ENCODE measurements at places on chromosomes 11 and 22.

DNA sequence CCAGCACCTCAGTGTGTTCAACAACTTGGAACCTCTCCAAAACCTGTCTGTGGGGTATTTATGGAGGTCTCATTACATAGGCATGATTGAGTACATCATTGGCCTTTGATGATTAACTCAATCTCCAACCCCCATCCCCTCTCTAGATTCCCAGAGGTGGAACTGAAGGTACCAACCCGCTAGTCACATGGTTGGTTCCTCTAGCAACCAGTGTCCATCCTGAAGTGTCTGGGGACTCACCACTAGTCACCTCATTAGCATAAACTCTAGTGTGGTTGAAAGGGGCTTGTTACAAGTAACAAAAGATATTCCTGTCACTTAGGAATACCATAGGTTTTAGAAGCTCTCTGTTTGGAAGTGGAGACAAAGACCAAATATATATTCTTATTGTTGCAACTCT is 40.3 kb downstream of the SIK2 start:
- DNase-seq: no peak

- DNase-seq: no peak
Observed at GRCh38 chr11:122102426-122102825, 13.6 kb downstream of the BLID start.

DNA sequence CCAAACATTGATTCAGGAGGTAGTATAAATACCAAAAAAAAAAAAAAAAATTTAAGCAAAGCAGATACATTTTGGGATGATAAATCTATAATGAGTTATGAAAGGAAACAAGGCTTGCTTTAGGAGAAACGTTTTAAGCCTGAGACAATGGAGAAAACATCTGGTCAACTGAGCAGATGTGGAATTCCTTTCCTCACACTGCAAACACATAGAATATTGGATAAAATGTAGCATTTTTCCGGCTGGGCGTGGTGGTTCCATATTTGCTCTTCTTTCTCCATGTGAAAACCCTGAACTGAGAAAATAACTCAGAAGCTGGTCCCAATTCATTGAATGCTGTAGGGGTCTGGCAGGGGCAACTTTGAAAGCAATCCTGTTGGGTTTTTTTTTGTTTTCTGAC is 33.9 kb downstream of the ENDOD1 start:
- DNase-seq: no peak

GRCh38 chr11:128553662-128554362 is 33.5 kb downstream of the ETS1 start:
- DNase-seq: peak; percentile 75

GRCh38 chr11:20443596-20443995 is 56.1 kb downstream of the PRMT3 start:
- no peak for DNase-seq

- no peak for DNase-seq
Observed at GRCh38 chr11:39434466-39434865, 2025.0 kb downstream of the LRRC4C start.

DNA sequence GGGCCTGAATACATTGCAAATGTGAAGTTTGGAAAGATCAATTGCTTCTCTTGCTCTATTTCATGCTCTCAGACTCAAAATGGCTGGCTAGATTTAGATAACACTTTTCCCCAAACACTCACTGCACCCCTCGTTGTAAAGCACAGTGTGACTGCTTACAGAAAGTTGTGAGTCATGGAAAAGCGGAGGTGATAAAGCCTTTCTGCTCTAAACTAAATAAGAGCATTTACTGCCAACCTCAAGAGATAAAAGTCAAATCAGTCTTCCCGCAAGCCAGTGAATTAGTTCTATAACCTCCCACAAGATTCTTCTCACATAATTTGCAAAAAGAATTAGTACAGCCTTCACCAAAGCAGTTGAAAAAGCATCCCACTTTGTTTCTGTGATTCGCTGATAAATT is 168.7 kb downstream of the WT1 start:
- DNase-seq: no peak

DNA sequence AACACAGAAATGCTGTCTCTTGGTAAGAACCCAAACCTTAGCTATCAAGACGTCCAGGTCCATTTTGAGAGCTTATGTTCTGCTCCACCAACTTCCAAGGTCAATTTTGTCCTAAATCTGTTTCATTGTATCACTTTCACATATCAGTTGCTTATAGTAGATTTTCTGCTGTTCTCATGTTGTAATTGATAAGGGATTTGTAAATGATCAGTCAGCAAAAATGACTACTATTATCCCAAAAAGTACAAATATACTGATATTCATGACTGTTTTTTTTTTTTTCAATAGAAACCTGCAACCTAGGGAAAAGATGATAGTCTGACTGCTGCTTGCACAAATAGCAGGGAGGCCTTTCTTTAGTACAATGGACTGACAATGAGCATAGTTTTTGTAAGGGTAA is 128.1 kb downstream of the ARHGAP20 start:
- no peak for DNase-seq

DNA sequence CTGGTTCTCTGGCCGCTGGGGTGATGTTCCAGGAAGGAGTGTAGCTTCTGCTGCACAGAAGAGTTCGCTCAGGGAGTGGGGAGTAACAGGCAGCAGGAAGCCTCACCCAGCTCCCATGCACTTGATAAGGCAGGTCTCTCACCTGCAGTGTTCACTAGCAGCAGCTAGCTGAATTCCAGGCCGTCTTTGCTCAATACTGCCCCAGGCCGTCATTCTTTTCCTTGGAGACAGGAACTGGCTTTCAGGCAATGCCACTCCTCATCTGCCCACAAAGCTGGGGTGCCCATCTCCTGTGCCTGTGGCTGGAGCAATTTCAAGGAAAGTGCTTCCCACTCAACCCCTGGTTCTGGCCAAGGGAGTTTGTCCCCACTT is 66.1 kb downstream of the ARHGAP42 start:
- DNase-seq: no peak

DNA sequence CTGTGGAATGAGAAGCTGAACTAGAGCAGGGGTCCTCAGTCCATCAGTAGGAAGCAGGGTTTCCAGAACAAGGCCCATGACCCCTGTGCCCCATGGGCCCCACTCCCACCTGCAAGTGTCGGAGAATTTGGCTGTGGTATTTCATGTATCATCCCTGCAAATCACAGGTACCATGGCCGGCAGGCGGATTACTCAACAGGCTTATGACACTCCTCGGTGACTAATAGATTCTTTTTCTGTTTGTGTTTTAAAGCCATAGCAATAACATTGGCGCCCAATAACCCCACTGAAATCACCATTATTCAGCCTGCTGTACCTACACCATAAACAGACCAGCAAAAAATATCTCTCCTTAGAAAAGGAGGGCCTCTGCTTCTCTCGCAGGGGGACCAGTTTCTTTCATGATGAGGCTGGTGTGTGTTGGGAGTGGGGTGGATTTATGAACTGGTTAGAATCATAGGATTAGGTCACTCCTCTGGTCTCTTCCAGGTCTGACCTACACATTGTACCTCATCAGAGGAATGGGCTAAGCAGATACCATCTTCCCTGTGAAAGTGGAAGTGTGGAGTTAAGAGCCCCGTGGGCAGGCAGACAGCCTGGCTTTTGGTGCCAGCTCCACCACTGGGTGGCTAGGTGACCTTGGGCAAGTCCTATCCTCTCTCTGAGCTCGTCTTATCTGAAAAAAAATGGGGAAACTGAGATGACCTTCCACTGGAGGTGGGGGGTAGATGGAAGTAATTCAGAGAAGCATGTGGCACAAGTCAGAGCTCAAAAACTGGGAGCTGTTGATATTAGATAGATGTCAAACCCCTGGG is 60.2 kb upstream of the WNT11 start:
- no peak for DNase-seq

- no peak for DNase-seq
Observed at GRCh38 chr22:43534916-43535315, 123.1 kb downstream of the MPPED1 start.

- DNase-seq: no peak
Observed at GRCh38 chr11:130489716-130490115, 41.3 kb downstream of the ADAMTS15 start.

DNA sequence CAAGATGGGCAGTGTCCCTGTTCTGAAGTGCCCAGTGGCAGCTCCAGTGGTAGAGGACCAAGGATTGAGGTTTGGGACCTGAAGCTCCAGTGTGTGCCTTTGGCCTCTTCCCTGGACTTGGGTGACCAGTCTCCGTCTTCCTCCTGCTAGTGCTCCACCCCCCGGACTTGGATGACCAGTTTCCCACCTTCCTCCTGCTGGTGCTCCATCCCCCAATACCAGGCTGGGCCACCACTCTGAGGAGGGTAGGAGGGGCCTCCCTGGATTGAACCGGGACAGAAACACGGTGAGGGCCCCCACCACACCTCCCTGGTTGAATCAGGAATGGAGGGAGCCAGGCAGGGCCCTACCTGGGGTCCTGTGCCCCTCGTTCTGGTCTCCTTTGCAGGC is 10.9 kb upstream of the NEAT1 start:
- DNase-seq: no peak

Data from eye (tissue), 1 donor.